ENCODE measurements at places on chromosomes 5 and 9.

GRCh38 chr5:155605920-155606319, 592.4 kb downstream of the KIF4B start:
- no peak for DNase-seq

- no peak for DNase-seq
Measured at GRCh38 chr9:103410059-103410458, 414.9 kb downstream of the CYLC2 start.

DNA sequence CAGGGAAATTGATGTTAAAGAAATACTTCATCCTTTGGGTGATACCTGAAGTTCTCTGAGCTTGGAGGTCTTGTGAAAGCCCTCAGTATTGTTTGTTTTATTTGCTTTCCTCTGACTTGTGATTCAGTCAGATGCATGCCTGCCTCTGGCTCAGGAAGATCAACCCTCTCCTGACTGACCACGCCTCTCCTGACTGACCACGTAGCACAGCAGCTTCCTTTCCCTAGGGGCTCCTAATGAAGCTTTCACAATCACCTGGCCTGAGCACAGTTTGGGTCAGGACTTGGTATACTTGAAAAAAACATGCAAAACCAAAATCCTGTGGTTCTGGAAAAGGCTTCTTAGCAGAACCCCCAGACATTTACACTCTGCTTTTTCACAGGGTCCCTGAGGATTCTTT, 3.8 kb downstream of the TGFBI start:
- DNase-seq, result no peak

DNA sequence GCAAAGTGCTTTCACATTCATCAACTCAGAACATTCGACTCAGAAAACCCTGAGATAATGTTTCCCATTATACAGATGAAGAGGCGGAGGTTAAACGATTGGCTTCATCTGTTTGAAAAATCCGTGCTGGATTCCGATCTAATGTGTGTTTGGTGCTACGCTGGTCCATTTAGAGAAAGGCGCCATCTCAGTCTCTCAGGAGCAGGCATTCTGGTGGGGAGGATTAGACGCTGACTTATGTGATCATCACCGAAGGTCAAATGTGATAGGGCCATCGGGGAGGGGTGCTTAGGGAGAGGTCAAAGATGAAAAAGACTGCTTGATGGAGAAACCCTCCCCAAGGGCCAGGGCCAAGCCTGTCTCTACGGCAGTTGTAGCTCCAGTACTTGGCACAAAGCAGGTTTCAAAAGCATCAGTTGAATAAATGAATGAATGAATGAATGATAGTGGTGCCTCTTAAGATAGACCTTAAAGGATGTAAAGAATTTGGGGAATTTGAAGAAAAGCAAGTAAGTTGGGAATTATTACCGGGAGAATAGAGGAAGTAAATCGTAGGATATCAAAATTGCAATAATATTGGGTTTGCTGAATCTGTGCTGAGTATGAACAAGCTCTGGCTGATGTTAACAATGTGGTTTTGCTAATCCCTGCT, 160.6 kb upstream of the SHB start:
- DNase-seq, result no peak

- no peak for DNase-seq
Measured at GRCh38 chr9:136092741-136093140, 2.3 kb downstream of the NACC2 start.

All from stimulated activated CD4-positive, alpha-beta T cell treated with anti-CD3 and anti-CD28 coated beads, Interleukin-4, amount 100 ng/mL, for 4 hours (primary cell).